Cardiac septum (tissue), 1 donor: ENCODE measurements at places on chromosomes 5 and 9. TPM values are rescaled to one million over a fixed set of nuclear protein-coding genes. Genes with fewer than 3 reads are reported as not detected.

The GNE gene
- 13.5 TPM for total RNA-seq

The ZFP2 gene
- 1.2 TPM for total RNA-seq

The PKD2L2 gene
- 0.62 TPM for total RNA-seq

The PCDHA9 gene
- 0.03 TPM for total RNA-seq

The COL5A1 gene
- total RNA-seq: 21.6 TPM

The HMGCR gene
- total RNA-seq: 12.6 TPM

The TAF11L4 gene
- not detected for total RNA-seq

The TMEM171 gene
- total RNA-seq: not detected

The BASP1 gene
- total RNA-seq: 3.9 TPM

The NR4A3 gene
- total RNA-seq: 22.4 TPM

The PCSK1 gene
- total RNA-seq: 0.27 TPM

- no peak for DNase-seq
Measured at GRCh38 chr5:96339862-96340261, 93.2 kb downstream of the PCSK1 start.

DNA sequence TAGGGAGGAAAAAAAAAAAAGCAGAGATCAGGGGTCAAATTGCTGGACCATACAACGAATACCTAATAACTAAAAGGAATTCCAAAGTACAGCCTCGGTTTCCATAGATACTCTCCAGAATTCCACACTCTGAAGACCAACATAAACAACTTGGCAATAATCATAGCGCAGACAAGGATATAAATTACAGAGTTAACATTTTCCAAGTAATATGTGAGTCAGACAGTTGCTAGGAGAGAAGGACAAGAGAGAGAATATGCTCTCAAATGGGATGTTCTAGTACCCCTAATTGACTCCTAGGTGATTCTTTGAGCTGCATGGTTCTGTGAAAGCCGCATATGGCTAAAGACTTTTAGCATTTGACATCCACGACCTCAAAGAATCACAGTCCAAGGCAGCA lies 165.2 kb downstream of the FRMD3 start:
- DNase-seq: no peak

DNA sequence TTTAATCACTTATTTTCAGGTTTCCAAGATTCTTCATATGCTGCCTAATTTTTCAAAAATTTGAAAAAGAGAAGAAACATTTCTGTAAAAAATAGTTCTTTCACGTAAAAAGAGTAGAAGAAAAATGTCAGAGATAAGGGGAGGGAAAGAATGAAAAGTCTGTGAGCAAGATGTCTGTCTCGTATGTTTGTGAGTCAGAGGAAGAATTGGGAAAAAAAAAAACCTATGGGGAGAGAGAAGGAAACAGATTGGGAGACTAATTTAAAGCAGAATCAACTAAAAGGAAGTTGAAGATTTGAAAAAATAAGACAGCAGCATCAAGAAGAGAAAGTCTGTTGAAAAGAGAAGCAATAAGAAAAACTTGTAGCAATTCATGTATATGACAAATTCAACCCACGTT lies 456.3 kb downstream of the HINT1 start:
- DNase-seq: no peak

DNA sequence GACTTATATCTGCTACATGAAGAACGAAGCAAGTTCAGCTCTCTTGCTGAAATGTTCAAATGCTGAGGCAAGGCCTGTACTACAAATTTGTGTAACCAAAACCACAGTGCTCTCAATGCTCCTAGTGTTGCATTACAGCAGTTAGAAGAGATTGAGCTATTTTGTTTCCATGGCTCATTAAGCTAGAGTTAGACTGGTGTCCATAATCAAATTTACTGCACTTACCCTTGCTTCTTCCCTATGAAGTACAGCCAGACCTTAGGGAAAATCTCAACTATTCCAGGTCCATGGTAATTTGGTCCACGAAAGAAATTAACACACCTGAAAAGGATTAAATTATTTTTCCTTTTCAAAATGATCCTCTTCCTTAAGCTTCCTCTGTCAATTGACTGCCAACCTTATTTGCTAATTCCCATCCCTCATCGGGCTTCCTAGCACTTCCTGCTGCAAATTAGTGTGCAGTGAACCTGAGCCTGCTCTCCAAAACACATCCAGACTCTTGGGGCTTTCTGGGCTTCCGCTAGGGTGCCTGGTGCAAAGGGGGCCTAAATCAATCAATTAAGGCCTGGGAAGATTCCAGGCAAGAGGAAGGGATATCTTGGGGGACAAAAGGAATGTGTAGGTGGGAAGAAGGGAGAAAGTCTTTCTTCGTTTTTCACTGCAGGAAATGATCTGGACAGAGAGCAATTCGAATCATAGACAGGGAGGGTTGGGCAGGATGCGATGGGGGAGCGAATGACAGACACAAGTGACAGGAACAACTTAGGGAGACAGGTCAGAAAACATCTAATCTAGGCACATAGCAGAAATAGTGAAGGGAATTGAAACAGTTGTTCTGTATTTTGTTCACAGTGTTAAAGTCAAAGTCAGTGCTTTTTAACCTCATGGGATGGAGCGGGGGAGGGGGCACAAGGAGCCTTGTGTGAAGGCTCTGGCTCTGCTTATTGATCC lies 542.4 kb downstream of the RAB3C start:
- DNase-seq: no peak

GRCh38 chr5:14628346-14628745 lies 36.2 kb upstream of the OTULIN start:
- no peak for DNase-seq

DNA sequence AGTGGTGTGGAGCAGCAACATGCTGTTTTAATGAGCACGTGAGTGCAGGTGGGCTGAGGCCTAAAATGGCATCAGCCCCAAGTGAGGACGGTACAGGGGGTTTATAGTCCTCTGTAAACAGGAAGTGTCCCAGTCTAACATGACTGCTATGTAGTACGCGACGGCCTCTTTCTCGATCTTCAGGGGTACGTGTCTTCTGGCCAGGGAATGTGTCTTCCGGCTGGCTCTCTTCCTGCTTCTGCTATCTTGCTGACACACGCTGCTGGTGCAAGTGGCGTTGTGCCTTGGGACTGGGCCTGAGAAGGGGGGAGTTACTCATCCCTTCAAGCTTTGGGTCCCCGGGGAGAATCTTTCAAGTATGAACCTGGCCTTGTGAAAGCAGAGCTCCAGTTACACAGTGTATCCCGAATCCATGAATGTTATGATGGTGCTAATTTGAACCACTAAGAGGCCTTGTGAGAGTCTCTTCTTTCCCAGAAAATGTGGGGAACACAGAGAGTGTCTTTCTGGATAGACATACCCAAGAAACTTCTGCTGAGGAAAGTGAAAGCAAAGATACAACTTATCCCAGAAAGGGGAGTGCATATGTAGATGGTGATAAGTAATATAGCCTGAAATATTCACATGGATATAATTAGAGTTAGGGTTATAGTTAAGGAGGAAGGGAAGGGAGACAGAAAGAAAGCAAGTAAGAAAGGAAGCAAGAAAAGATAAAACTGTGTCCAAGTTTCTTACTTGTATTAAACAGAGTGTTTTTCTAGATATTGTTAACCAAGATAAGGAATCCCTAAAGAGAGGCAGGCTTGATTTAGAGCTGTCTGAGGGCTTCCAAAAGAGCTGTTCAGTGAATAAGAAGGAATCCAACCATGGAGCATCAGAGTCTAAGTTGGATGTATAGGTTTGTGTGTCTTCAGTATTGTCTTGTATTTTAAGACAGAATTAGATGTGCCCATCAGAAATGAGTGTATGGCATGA lies 35.5 kb upstream of the ANXA2R start:
- no peak for DNase-seq

DNA sequence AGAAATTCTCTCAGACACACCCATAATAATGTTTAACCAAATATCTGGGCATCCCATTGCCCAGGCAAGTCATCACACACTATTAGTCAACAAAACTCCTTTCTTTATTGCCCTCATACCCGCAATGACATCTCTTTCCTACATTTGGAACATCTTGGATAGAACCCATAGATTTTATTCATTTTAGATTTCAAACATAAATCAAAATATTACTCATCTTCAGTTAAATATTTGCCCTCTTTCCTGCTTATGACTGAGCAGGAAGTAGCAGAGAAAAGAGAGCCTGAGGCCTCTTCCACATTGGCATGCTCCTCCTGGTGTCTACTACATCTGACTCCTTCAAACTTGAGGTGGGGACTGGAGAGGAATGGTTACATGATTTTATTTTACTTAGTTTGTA lies 592.0 kb downstream of the CHSY3 start:
- DNase-seq: no peak

DNA sequence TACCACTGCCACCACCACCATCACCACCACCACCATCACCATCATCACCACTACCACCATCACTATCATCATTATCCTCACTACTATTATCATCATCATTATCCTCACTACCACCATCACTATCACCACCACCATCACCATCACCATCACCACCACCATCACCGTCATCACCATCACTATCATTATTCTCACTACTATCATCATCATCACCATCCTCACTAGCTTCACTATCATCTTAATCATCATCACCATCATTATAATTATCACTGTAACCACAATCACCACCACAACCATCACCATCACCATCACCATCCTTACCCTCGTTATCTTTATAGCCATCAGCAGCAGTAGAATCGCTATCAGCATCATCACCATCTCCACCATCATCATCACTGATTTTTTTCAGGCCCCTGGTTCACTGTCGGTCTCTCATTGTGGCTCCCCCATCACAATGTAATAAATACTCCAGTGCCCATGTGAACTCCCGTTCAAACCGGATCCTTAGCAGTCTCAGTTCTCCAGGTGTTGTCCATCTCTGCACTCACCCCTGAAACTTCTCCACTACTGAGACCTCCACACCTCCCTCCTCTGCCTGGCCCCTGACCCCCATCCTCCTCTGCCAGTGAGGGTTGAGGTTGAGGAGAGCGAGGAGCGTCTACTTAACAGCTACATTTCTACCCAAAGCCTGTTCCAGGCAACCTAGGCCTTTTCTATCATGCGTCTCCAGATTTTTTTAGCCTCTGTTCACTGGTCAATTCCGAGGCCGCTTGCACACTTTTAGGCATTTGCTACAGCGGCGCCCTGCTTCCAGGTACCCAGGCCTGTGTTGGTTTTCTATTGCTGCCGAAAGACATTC lies 238.2 kb downstream of the PBX3 start:
- peak; percentile 53 for DNase-seq

- no peak for DNase-seq
Measured at GRCh38 chr9:20408513-20408912, 213.8 kb downstream of the MLLT3 start.

GRCh38 chr5:14864181-14864812 lies 7.3 kb downstream of the ANKH start:
- no peak for DNase-seq

GRCh38 chr5:161134083-161134482 lies 282.1 kb upstream of the ATP10B start:
- DNase-seq: no peak

DNA sequence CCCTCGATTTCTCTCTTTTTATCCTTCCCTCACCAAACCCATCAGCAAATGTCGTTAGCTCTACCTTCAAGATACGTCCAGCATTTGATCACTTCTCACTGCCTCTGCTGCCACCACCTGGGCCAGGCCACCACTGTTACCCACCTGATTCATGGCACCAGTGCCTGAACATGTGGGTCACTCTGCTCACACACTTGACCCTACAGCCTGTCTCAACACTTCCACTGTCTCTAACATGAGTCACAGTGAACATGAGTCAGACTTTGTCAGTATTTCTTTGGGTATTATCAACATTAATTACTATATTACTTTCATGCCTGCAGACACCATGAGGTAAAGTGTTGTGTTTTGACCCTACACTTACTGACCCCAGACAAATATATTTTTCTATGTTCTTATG lies 19.6 kb downstream of the SLC24A2 start:
- no peak for DNase-seq

DNA sequence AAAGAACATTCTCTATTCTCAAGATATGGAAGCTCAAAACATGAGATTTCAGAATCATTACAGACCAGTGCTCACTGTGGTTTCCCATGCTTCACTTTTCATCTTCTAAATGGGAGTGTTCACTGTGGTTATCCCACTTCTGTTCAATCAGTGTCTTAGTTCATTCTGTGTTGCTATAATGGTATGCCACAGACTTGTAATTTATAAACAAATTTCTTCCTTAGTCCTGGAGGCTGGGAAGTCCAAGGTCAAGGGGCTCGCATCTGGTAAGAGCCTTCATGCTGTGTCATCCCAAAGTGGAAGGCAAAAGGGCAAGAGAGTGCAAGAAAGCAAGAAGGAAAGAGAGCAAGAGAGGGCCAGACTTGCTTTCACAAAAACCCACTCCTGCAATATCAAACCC lies 146.3 kb downstream of the TTC39B start:
- no peak for DNase-seq

GRCh38 chr5:36300927-36301540 lies 668 bp downstream of the RANBP3L start:
- no peak for DNase-seq

DNA sequence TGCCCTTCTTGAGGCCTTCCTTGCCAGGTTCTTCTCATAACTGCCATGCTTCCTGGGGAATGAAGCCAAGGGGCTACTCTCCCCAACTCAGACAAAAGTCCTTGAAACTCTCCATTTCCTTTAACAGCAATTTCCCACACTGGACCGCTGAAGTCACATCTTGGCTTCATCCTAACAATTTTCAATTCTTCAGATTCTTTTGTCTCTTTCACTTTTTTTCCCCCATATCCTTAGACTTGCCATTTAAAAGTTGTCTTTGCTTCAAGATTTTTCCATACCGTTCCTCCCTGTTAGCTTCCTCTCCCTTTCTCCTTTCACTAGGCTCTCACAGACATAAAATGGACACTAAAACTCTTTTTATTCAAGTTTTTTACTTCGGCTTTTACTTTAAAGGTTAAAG lies 93.1 kb upstream of the ITGA1 start:
- no peak for DNase-seq

- DNase-seq: no peak
Measured at GRCh38 chr9:79588488-79589223, 16.9 kb downstream of the TLE4 start.

DNA sequence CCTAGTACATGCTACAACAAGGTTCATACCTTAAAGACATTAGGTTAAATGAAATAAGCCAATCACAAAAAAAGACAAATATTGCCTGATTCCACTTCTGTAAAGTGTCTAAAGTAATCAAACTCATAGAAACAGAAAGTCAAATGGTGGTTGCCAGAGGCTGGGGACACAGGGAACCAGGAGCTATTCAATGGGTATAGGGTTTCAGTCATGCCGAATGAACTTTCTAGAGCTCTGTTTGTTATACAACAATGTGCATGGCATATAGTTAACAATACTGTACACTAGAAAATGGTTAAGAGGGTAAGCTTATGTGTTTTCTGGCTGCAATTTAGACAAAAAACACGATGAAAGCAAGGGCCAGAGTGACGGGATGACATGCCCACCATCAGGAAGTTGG lies 70.8 kb upstream of the EGFLAM start:
- no peak for DNase-seq

GRCh38 chr9:7640231-7640630 lies 159.3 kb downstream of the DMAC1 start:
- DNase-seq: no peak

GRCh38 chr9:132239999-132240840 lies 78.4 kb downstream of the NTNG2 start:
- DNase-seq: no peak

- DNase-seq: no peak
Measured at GRCh38 chr9:4829969-4830368, 37.2 kb downstream of the RCL1 start.
